NCI-H774 (cell line): ENCODE measurements at places on chromosomes 1 and 21.

DNA sequence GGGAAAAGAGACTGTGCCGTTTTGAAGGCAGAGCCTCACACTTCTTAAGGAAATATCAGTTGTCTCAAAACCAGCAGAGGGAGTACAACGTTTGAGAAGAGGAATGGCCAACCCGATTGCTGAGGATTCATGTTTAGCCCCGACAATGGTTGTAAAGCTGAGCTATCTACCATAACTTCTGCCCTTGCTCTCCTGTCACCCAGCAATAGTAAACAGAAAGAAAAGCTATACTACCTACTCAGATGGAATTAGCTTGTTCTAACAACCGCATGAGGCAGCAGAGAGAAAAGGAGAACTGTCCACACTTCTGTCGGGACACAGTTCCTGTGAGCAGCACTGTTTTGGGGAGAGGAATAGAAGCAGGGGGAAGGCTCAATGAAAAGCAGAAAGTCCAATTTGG lies 91.2 kb downstream of the SLC45A1 start:
- no peak for DNase-seq

GRCh38 chr1:246597340-246597739 lies 31.1 kb downstream of the CNST start:
- DNase-seq = peak; percentile 49

DNA sequence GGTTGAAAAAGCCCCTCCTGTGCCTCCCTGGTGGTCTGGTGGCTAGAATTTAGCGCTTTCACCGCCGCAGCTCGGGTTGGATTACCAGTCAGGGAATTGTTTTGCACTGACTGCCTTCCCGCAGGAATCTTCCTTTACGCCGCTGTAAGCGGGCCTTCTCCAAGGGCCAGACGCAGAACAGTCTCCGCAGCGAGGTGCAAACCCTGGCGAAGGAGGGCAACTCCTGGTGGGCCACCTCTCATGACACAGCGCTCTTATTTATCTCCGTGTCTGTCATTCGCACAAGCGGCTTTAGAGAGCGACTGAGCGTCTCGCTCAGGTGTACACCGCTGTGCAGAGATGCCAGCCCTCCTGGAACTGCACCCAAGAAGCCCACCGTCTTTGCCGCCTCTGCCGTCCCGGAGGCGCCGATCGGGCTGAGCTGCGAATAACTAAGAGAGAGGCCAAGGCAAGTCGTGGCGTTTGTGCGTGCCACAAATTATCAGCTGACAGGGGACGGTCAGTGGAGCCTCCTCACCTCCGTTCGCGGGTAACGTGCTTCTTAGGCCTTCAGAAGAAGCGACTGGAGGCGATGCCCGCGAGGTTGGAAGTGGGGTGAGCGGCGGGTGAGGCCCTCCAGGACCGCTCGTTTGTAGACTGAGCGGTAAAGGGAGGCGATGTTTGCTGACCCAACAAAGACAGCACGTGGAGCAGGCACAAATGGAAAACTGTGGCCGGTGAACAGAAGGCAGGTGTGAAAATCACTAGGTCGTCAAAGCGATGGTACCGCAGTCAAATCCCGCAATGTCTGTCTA lies 93.5 kb downstream of the PRKAB2 start:
- no peak for DNase-seq

- no peak for DNase-seq
These were observed 12.3 kb upstream of the HES5 start for GRCh38 chr1:2542246-2542915.

GRCh38 chr1:61253059-61253735 lies 170.8 kb downstream of the NFIA start:
- peak; percentile 57 for DNase-seq

- no peak for DNase-seq
These were observed 32.6 kb downstream of the CHIA start for GRCh38 chr1:111323231-111323630.

GRCh38 chr1:221809091-221810029 lies 67.5 kb upstream of the DUSP10 start:
- no peak for DNase-seq

DNA sequence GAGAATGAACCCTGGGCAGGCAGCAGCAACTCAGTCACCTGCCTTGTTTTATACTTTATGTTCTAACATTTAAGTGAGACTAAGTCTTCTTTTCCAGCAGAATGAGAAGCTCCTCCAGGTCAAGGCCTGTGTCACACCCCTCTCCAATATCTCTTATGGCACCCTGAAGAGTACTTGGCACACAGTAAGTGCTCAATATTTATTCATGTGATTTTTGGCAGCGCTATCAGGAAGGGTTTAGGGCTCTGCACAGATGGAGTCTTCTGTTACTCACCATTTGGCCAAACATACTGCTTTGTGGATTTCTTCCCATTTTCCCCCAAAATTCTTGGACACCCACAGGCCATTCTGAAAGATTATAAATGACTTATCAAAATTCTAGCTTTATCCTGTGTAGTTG lies 43.8 kb upstream of the MYBPHL start:
- no peak for DNase-seq

DNA sequence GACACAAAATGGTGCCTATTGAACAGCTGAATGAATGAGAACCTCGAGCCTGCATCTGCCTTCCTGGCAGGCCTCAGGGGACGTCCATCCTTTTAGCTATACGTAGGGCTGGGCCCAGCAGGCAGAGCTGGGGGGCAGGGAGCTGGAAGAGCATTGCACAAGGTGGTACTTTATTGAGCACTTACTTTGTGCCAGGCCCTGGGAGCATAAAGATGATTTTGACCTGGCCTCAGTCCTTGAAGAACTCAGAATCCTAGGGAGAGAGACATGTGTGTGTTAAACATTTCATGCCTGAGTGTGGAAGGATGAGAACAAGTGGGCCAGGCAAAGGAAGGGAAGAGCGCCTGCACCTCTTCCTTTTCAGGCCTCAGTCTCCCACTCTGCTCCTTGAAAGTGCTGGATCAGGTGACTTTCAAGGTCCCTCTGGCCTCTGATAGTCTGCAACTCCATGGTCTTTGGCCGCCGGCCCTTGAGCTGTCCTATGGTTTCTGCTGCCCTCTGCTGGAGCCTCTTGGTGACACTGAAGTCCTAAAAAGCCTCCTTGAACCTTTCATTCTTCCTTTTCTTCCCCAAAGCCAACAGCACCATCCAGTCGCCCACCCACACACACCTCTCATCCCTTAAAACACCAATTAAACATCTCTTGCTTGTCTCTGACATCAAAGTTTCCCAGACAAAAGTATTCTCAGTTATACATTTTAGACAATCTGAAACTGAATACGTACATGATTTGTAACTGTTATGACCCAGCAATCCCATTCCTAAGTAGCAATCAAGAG lies 3.5 kb upstream of the PEAR1 start:
- peak; percentile 71 for DNase-seq

DNA sequence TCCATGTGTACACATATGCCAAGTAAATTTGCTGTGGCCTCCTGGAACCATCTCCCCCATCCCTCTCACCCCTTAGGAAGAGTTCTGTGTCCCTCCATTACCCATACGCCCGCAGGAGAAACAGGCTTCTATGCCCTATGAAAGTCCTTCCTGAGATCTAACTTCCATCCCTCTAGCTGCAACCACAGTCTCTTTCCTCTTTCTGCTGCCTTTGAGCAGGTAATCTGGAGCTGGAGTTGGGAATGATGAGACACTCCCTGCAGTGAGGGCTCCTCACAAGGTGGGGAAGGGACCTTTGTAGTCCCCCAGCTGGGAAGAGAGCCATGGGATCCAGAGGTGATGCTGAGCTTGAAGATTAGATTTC lies 2.0 kb upstream of the KCNQ4 start:
- DNase-seq = no peak

DNA sequence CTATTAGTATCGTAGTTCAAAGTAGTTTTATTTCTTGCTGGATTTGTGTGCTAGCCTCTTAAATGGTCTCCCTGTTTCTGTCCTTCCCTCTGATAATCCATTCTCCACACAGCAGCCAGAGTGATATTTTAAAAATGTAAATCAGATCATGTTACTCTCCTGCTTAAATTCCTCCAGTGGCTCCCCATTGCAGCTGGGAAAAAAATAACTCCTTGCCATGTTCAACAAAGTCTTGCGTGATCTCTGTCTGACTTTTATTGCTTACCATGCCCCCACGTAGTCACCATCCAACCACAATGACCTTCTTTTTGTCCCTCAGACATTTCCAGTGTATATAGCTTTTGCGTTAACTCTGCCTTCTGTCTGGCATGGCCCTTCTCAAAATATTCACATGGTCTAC lies 178.8 kb downstream of the FGGY start:
- no peak for DNase-seq

- DNase-seq = no peak
These were observed 141.8 kb upstream of the AJAP1 start for GRCh38 chr1:4512636-4513035.

- no peak for DNase-seq
These were observed 121.9 kb upstream of the CDC42BPA start for GRCh38 chr1:227440182-227440581.

- DNase-seq = no peak
These were observed 201.1 kb upstream of the C1orf87 start for GRCh38 chr1:60274422-60275290.

GRCh38 chr21:35852820-35853219 lies 207.5 kb downstream of the SETD4 start:
- no peak for DNase-seq

- DNase-seq = no peak
These were observed 3.4 kb downstream of the TNFRSF25 start for GRCh38 chr1:6462412-6463119.
